T-helper 1 cell (primary cell): ENCODE measurements at places on chromosomes 1 and 21.

DNA sequence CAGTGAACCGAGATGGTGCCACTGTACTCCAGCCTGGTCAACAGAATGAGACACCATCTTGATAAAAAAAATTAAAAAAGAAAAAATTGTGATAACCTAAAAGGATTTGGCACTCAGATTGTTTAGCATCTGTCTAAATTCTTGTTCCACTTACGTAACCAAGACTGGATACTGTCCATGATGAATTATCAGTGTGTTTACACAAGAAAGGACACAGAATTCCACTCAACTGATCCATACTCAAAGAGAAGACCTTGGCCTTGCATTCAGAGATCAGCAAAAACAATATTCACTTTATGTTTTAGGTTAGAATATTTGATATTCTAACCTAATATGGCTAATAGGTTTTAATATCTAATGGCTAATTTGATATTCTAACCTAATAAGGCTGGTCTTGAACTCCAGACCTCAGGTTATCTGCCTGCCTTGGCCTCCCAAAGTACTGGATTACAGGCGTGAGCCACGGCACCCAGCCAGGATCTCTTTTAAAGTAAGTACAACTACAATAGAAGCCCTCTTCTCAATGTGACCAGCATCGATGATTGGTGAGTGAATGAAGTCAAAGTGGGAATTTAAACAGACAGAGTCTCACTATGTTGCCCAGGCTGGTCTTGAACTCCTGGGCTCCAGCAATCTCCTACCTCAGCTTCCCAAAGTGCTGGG is 43.1 kb upstream of the COX20 start:
- no peak for DNase-seq

DNA sequence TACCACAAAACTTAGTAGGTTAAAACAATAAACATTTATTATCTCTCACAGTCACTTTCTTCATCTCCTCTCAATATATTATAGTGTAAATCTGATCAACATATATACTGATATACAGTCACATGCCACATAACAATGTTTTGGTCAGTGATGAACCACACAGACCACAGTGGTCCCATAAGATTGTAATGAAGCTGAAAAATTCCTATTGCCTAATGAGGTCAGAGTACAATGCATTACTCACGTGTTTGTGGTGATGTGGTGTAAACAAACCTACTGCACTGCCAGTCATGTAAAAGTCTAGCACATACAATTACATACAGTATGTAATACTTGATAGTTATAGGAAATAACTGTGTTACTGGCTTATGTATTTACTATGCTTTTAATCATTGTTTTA is 30.1 kb downstream of the OLFML3 start:
- no peak for DNase-seq

GRCh38 chr21:39350094-39351005 is 1.5 kb upstream of the HMGN1 start:
- DNase-seq, result no peak

DNA sequence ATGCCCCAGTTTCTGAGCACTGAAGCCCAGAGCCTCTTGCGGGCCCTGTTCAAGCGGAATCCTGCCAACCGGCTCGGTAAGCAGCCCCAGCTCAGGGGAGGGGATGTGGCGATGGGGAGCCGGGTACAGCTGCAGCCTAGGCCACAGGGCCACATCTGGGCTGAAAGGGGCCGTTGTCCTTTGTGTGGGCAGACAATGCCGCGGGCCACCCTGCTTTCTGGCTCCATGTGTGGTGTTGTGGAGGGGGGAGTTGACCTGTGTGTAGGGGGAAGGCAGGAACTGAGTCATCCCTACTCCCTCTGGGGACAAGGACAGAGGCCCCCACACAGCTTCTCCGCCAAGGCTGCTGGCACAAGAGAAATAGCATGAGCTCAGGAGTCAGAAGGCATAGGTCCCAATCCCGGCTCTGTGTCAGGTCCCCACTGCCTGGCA is 26.0 kb downstream of the RPS6KA1 start:
- DNase-seq, result no peak

GRCh38 chr1:231638647-231639046 is 12.1 kb downstream of the DISC1 start:
- DNase-seq, result no peak

GRCh38 chr1:63116016-63116415 is 206.4 kb upstream of the FOXD3 start:
- DNase-seq, result no peak

DNA sequence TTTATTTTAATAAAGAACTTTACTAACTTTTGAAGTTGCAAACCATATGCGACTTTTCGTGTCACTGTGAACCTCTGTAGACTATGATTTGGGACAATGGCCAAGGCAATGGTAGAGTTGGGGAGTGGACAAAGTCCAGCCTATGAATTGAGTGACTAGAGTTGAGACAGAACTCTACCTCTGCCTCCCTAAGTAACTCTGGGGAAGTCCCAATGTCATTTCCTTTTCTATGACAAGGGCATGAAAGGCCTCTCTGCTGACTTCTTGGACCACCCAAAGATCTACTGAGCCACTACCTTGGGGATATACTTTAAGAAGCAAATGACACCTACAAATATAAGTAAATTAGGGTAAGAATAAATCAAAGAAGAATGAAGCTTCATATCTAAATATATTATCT is 19.3 kb downstream of the BEND5 start:
- DNase-seq, result no peak

DNA sequence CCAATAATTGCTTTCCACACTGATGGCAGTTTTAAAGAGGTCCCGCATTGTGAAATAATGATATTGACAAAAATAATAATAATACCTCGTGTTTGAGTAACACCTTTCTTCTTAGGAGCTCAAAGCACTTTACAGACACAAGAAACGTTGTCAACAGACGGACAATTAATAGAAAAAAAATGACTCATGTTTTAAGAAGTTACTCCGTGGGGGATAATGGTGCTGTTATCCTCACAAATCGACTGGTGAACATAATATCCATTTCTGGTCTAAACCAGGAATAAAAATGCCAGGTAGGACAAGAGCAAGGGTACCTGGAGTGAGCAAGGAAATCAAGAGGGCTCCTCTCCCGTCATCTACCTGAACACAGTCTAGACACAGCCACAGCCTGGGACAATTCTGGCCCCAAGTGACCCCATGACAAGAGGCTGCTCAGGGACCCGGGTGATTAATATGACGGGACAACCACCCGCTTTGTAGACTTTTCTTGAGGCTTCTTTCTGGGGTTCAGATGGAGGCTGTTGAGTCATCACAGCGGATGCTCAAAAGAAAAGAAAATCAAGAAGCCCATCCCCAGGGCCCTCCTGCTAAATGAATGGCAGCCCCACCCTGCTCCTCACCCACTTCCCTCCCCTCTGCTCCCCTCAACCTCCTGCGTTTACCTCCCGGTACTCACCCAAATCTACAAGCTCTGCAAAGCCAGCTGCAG is 146.2 kb upstream of the IRF2BP2 start:
- no peak for DNase-seq

DNA sequence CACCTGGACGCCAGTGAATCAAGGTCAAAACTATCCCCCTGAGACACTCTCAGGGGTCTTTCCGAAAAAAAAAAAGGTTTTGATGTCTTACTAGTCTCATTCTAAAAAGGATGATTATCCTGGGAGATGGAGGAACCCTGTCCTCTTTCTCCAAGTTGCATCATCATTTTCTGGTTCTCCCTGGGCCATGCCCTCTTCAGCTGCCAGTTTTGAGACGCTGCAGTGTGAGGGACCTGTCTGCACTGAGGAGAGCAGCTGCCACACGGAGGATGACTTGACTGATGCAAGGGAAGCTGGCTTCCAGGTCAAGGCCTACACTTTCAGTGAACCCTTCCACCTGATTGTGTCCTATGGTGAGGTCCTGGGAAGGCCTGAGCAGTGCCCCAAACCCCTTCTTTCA is 3.5 kb downstream of the FCRLA start:
- DNase-seq, result no peak
